Type B pancreatic cell (in vitro differentiated cells): ENCODE measurements at places on chromosomes 13 and 19.

DNA sequence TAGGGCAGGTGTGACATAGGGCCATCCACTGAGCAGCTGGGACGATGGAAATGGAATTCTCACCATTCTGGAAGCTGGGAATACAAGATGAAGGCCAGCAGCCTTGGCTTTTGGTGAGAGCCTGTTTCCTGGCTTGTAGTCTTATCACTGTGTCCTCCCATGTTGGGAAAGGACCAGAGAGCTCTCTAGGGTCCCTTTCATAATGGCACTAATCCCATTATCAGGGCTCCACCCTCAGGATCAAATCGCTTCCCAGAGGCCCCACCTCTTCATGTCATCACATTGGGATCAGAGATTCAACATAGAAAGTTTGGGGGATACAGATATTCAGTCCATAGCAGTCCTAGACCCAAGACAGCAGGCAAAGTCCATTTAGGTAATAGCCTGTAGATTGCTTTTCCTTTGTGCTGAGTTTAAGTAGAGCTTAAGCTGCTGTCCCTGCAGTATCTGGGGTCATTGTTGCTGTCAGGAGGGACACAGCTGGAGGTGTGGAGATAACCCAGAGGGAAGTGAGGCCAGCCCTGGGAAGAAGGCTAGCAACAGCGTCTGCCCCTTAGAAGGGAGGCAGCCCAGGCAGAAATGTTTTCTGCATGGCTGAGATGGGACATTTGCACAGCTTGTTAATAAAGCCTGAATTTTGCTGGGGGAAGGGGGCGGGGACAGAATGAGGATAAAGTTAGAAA is 136.5 kb upstream of the GPR12 start:
- H3K27me3 ChIP-seq = peaks cover 37% of the 10 kb centered on the region
- H3K4me3 ChIP-seq = no peak overlapping the region
- peaks cover 4% of the 10 kb centered on the region for H3K4me1 ChIP-seq
- no peak for DNase-seq
- no peak overlapping the region for H3K27ac ChIP-seq

DNA sequence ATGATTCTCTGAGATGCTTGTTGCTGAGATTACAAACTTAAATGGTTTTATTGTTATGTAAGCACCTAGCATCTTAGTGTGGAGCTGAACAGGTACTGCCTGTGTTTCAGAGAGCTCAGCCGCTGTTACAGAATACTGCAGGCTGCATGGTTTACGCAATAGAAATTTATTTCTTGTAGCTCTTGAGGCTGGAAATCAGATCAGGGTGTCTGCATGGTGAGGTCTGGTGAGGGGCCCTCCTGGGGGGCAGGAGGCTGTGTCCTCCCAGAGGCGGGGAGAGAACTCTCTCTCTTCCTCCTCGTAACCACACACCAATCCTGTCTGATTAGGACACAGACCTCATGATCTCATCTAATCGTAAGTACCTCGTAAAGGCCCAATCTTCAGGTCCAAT is 13.1 kb downstream of the ATP11A start:
- no peaks in the 10 kb centered on the region for H3K27me3 ChIP-seq
- no peak overlapping the region for H3K27ac ChIP-seq
- H3K4me1 ChIP-seq = peaks cover 44% of the 10 kb centered on the region

DNA sequence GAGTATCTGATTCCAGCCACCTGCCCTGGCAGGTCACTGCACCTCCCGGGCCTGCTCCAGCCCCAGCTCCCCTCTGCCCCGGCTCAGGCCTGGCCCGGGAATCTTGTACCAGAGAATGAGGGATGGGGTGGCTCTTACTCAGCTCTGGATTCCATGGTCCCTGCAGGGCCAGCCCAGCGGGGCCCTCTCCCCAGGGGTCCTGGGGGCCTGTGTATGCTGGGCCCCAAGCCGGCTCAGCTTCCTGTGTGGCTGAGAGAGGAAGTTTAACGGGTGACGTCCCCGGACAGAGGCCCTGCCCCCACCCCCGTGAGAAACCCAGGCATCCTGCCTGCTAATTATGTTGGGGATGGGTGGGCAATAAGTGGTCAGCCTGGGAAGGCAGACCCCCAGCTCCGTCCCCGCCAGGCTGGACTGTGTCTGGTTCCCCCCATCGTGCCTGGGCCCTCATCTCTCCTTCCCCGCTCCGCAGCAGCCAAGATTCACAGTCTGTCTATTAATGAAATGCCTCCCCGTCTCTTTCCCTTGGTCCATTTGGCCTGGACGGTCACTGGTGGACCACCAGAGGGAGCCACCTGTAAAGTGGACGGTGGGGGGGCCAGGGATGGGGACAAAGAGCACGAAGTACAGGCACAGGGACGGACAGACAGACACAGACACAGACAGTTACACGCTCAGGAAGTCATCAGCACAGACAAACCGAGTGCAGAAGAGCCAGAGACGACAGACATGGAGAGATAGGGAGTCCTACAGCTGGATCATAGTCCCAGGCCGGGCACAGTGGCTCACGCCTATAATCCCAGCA is at the start of gene DENND1C:
DENND1C (minus strand) TSS at position 247 of the 802 bp plus-strand sequence; CDS start at position 155, 92 bp downstream.
- no peak within 1 kb of the TSS for H3K4me3 ChIP-seq
- no peak for DNase-seq
- no peaks in the 10 kb centered on the region for H3K36me3 ChIP-seq
- H3K27me3 ChIP-seq = peaks cover 16% of the 10 kb centered on the region
- H3K4me1 ChIP-seq = no peaks in the 10 kb centered on the region
- no peak within 1 kb of the TSS for H3K27ac ChIP-seq

DNA sequence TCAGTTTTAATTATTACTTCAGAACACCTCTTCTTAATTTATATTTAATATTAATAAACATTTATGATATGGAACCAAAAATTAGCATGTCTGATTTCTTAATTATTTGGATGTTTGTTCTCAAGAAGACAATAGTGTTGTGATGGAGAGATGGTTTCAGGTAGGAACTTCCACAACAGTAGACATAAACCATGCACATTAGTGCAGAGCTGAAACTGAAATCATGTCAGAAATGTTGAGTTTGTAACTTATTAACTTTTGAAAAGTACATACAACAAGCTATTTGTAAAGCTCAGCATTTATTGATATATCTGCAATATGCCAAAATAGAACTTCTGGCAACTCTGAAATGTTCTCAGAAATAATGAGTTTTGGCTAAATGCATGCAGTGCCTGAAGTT is 11.8 kb upstream of the EDNRB start:
- no peak for DNase-seq
- no peaks in the 10 kb centered on the region for H3K36me3 ChIP-seq
- H3K27ac ChIP-seq = no peak overlapping the region
- no peaks in the 10 kb centered on the region for H3K4me1 ChIP-seq
- peaks cover 18% of the 10 kb centered on the region for H3K27me3 ChIP-seq

GRCh38 chr13:85650613-85651012 is 148.6 kb downstream of the SLITRK6 start:
- DNase-seq = no peak
- H3K4me1 ChIP-seq = no peaks in the 10 kb centered on the region
- H3K4me3 ChIP-seq = no peak overlapping the region

GRCh38 chr19:534088-534487 is 2.5 kb downstream of the CDC34 start:
- H3K27ac ChIP-seq = no peak overlapping the region
- H3K27me3 ChIP-seq = no peaks in the 10 kb centered on the region
- peaks cover 4% of the 10 kb centered on the region for H3K4me1 ChIP-seq

DNA sequence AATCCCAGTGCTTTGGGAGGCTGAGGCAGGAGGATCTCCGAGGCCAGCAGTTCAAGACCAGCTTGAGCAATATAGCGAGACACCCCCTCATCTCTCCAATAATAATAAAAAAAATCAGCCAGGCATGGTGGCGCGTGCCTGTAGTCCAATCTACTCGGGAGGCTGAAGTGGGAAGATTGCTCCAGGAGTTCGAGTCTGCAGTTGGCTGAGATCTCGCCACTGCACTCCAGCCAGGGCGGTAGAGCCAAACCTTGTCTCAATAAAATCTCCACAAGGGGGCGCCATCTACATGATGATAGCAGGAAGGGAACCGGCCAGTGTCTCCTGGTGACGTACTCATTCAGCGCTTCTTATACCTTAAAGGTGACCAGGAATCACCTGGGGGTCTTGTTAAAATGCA is 13.6 kb upstream of the C5AR1 start:
- no peak overlapping the region for H3K4me3 ChIP-seq
- peaks cover 3% of the 10 kb centered on the region for H3K27me3 ChIP-seq
- peak overlapping the region; percentile 59 for H3K27ac ChIP-seq
- H3K4me1 ChIP-seq = no peaks in the 10 kb centered on the region
- no peak for DNase-seq

- H3K27me3 ChIP-seq = no peaks in the 10 kb centered on the region
- H3K27ac ChIP-seq = no peak overlapping the region
- no peak for DNase-seq
- peaks cover 13% of the 10 kb centered on the region for H3K4me1 ChIP-seq
Measured at GRCh38 chr13:42847891-42848663, 66.7 kb downstream of the FAM216B start.

GRCh38 chr13:78603240-78603957 is at the start of gene POU4F1:
POU4F1 (minus strand) TSS chr13:78603552; CDS start chr13:78603326, 226 bp downstream.
- peak within 1 kb of the TSS; percentile 84 for H3K4me3 ChIP-seq
- H3K27me3 ChIP-seq = peaks cover 92% of the 10 kb centered on the region
- DNase-seq = no peak
- H3K4me1 ChIP-seq = peaks cover 27% of the 10 kb centered on the region

GRCh38 chr13:44412346-44412935 is 38.8 kb downstream of the SERP2 start:
- H3K27me3 ChIP-seq = peaks cover 8% of the 10 kb centered on the region
- H3K4me3 ChIP-seq = no peak overlapping the region
- no peak for DNase-seq
- peaks cover 23% of the 10 kb centered on the region for H3K4me1 ChIP-seq
